LHCN-M2 (cell line): ENCODE measurements at places on chromosomes 4 and X.

GRCh38 chr4:111040904-111041303 is 418.0 kb upstream of the PITX2 start:
- no peak for DNase-seq

DNA sequence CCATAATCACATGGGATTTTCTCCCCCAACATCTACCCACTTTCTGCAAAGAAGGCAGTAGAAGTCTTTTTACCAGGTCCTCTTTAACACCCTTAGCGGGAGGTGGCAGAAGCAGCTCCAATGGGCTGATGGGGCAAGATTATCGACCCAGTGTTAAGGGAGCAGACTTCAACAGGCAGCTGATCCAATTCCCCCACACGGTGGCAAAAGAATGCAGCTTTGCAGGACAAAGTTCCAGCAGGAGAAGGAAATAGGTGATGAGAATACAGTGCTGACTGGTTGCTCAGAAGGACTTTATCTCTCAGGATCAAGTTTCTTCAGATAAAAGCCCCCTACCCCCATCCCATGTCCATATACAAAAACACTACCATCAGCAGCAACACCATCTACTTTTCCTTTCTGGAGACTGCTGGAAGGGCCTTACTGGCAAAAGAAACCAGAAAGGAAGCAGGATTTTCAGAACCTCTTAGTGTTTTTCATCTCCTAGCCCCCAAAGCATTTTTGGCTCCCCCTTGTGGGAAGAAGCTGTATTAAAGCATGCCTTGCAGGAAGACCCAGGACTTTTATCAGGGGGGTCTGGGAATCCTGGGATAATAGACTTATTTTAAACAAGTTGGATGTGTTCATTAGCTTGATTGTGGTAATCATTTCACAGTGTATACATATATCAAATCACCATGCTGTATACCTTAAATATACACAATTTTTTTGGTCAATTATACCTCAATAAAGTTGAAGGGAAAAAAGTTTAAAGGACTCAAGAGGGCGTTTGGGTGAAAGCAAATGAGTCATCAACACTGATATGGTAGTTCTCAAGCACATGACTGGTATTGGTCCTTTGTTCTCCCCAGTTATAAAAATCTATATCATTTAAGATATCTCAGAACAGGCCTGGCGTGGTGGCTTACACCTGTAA is 146.4 kb downstream of the GPC3 start:
- peak; percentile 17 for DNase-seq

- DNase-seq: peak; percentile 80
Measured at GRCh38 chr4:158169506-158169905, 3.3 kb downstream of the GASK1B start.

GRCh38 chrX:51192104-51192503 is 140.5 kb upstream of the NUDT10 start:
- no peak for DNase-seq

DNA sequence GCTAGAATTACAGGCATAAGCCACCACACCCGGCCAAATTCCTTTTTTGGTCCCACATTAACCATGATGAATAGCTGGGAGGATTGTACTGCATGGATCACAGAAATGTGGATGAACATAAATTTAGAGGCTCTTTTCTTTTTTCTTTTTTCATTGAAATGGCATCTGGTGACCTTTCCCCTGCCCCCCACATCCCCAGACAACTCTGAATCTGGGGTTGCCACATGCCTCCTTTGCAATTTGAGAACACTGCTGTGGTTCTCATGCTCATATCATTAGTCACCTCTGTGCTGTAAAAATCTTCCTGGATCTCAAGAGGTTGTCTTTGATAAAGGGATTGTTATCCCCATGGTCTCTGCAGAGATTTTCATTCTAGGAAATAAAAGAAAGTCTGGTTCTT is 22.8 kb upstream of the FMR1NB start:
- DNase-seq: peak; percentile 85
